AG10803 (cell line): ENCODE measurements at places on chromosomes 13 and 19.

DNA sequence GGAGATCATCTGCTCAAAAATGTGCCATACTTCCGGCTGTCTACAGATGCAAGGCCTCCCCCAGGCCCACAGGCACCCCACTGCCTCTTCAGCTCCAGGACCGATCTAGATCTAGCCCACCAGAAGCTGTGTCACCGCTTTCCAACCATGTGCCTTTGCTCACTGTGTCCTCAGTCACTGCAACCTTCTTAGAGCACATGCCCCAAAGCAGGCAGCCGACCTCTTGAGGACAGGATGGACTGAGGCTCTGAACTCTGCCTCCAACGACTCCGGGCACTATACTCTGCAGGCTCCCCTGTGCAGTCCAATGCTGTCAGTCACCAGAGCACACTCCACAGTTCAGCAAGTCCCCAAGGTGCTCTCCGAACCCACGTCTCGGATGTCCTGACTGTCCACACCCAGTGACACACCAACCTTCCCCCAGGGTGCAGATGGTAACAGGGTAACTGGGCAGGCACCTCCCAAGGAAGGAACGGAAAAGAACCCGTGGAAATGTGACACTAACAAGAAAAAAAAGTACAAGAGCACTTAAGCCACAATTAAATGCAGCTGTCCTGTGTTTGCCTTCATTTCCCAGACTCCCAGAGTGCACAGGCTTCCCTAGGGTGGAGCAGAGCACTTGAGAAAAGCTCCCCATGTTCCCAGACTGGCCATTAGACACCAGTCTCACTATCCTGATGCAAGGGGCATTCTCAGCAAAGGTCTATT, 4.8 kb downstream of the STK24 start:
- DNase-seq = peak; percentile 87

DNA sequence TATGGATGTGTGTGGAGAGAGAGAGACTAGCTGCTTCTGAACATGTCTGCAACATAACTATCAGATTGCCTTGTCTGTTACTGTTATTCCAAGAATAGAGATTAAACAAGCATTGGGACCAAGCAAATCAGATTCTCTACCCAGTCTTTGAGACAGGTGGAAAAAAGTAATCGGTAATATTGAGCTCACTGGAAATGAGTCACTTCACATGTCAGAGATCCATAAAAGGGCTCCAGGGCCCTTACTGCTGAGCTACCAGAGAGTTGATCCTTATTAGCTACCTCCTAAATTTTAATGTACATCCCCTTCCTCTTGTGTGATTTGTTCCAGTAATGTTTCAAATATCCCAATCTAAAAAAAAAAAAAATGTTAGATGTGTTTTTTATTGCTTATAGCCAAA, 2118.0 kb downstream of the PCDH9 start:
- DNase-seq = no peak

GRCh38 chr13:30301827-30302226, 5.5 kb downstream of the KATNAL1 start:
- DNase-seq = no peak

DNA sequence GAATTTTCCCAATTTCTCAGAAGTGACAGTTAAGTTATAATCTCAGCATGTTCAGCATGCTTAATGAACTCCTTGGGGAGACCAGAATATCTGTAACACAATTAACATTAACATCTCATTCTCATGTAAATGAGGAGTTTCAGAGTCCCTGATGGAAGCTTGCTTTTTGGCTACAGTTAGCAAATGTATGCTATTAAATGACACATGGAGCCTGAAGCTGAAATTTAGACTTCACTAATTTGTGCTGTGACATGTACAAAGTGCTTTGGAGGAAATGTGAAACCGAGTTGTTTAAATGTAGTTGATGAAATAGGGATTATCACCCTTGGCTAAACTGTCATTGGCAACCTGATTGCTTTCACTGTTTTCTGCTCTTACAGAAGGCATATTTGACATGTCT, 2265.1 kb upstream of the PCDH20 start:
- DNase-seq = no peak

GRCh38 chr13:32080328-32080744, 48.8 kb downstream of the FRY start:
- DNase-seq = no peak

GRCh38 chr13:80161896-80162295, 179.0 kb downstream of the SPRY2 start:
- no peak for DNase-seq

DNA sequence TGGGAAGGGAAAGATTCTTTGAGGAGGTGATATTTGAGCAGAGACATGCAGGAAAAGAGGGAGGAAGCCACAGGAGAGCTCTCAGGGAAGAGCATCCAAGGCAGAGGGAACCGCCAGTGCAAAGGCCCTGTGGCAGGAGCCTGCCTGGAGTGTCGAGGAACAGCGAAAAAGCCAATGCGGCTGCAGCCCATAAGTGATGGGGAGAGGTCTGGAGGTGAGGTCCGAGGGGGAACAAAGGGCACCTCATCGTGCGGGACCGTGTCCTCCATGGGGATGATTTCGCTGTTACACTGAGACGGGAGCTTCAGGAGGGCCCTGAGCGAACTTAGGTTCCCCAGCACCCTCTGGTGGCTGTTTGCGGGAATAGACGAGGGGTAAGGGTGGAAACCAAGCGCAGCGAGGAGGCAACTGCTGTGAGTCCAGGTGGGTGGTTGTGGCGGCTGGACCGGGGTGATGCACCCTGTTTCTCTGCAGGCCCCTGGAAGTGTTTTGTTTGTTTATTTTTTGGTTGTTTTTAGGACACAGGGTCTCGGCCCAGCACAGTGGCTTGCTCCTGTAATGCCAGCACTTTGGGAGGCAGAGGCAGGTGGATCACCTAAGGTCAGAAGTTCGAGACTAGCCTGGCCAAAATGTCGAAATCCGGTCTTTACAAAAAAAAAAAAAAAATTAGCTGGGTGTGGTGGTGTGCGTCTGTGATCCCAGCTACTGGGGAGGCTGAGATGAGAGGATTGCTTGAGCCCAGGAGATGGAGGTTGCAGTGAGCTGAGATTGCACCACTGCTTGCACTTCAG, 5.9 kb upstream of the EHD2 start:
- DNase-seq = peak; percentile 68

- DNase-seq = peak; percentile 51
These were observed 1052.0 kb downstream of the DIAPH3 start for GRCh38 chr13:59111751-59112171.

GRCh38 chr13:33445024-33445423, 159.5 kb upstream of the STARD13 start:
- no peak for DNase-seq

DNA sequence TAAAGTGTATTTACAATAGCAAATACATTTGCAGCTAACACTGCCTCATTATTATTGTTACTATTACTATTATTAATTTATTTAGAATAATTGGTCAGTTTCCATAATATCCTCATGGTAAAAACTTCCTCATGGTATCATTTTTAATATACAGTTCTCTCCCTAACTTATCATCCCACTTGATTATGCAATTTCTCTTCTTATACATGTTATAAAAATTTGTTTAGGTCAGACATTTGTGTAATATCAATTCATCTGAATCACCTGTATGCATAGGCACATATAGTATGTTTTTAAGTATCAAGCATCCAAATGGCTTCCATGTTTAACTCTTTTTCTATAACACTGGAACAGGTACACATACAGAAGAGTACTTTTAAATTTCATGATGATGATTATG, 210.8 kb upstream of the STARD13 start:
- no peak for DNase-seq

GRCh38 chr19:51978882-51979281, 7.8 kb downstream of the ZNF350 start:
- no peak for DNase-seq

DNA sequence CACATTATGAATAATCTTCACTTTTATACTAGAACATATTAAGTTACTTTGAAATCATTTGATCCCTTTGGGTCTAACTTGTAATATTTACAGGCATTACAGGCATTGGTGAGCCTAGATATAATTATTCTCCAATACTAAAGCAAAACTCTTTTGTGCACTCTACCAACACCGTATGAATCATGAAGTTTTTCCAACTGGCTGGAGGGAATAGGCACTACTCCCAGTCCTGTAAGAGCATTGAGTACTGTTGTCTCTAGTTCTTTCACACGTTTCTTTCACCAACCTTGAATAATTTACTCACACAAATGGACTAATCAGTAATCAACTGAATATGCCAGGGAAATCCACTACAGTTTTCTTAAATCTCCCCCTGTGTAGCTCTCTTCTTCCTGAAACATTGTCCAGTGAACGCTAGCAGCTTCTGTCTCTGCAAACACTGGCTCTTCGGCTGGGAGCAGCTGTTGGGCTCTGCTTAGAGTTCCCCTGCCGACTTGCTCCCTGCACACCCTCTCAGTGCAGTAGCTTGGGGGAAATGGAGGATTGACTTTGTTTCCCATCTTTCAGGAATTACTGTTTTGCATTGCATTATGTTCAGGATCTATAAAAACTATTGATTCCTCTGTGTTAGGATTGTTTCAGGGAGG, 476.7 kb downstream of the RFC3 start:
- peak; percentile 12 for DNase-seq

DNA sequence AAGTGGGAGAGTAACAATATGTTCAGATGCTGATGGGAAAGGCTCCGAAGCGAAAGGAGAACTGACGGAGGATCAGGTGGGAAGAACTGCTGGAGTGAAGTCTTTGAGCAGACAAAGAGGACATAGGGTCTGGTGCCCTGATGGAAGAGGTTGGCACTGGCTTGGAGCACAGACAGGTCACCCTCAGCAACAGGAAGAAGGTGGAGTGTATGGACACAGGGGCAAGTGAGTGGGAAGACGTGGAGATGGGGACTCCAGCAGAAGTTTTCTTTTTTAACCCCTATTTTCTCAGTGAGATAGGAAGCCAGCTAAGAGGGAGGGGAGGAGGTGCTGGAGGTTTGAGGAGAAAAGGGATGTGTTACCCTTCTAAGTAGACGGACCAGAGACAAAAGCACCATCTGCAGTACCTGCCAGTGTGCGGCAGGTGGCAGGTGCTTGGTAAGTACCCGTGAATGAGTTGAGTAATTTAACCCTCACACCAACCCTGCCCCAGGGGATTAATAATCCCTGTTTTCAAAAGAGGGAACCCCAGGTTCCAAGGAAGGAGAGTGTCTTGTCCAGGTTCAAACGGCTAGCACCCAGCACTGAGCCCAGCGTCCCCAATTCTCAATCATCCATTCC, 11.2 kb downstream of the HAS1 start:
- DNase-seq = peak; percentile 42

DNA sequence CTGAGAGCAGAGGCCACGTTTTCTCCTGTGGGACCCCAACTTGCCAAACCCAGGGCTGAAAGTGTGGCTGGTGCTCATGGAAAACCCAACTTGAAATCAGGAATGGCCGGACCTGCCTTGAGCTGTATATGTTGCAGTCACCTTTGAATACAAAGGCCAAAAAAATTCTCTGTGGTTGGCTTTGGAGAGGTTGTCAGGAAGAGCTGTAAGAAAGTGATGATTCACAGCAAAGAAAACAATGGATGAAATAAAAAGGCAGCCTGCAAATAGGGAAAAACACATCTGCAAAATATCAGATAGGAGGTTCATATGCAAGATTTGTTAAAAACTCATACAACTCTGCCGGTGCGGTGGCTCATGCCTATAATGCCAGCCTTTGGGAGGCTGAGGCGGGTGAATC, 715.8 kb downstream of the UQCRFS1 start:
- DNase-seq = no peak

GRCh38 chr19:5914946-5915781, 1.1 kb downstream of the CAPS start:
- no peak for DNase-seq

DNA sequence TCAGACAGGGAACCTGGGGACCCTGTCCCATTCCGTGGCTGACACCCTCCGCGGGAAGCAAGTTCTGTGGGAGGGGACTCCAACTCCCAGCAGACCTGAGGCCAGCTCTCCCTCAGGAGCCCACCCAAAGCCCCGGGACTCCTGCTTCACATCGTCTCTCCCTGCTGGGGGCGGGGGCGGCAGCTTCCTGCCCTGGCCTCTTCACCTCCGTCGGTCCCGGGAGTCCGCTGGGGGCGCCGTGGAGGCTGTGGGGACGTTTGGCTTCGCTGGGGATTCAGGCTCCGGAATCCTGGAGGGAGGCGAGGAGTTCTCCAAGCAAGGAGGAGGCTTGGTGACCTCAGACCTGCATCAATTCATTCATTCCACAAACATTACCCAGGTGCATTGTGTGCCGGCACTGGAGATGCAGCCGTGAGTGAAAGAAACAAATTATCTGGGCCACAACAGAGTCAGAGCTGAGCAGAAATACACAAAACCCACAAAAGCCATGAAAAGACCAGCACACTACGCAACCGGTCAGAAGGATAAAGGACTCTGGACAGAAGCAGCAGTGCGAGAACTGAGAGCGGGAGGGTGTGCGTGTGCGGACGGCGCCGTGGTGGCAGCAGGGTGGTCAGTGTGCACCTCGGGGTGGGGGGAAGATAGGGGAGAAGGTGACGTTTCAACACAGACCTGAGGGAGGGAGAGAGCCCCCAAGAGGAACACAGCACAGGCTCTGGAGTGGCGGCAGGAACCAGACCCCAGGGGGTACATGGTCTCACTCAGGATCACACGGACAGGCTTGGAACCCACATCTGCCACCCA, 19.0 kb downstream of the EPS8L1 start:
- DNase-seq = no peak

DNA sequence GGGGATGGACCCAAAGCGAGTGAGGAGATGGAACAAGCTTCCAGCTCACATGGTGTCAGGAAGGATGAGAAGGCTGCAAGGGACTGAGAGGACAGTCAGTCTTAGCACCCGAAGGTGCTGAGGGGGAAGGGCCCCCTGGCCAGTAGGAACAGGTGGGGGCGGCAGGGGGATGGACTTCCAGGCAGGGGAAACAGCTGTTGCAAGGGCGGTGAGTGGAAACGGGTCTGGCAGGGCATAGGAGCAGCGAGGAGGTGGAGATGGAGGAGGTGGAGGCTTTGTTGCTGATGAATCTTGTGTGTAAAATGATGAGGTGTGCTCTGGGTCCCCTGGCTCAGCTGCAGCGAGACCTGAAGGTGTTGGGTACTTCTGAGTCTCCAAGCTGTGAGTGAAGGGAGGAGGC, 1.2 kb downstream of the MAP1S start:
- DNase-seq = no peak

- peak; percentile 25 for DNase-seq
These were observed 493 bp downstream of the YIPF2 start for GRCh38 chr19:10927730-10928562.

DNA sequence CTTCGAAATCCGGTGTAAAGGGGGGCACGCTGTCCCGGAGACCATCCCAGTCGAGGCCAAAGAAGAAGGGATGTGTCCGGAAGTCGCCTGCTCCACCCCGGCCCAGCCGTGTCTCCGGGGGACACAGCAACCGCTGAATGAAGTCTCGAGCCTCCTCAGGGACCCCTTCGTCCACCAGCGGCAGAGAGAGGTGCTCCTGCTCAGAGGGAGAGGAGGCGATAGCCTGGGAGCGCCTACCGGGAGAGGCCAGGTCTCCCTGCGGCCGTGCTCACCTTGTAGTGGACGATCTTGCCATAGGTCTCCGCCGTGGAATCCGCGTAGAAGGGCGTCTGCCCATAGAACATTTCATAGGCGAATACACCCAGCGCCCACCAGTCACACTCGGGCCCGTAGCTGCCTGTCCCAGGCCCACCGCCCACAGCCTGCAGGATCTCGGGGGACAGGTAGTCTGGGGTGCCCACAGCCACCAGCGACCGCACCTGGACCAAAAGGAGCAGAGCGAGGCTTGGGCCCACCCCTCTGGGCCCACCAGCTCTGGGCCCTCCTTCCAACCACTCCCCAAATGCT, 4.8 kb downstream of the DMPK start:
- no peak for DNase-seq

GRCh38 chr13:40611635-40612034, 54.8 kb downstream of the FOXO1 start:
- no peak for DNase-seq

GRCh38 chr13:68023838-68024581, 793.9 kb upstream of the PCDH9 start:
- DNase-seq = no peak
